CD8-positive, alpha-beta T cell (primary cell): ENCODE measurements at places on chromosomes 5 and 9. TPM values are rescaled to one million over a fixed set of nuclear protein-coding genes. Genes with fewer than 3 reads are reported as not detected.
A peak's percentile ranks its signal among the peaks of the same experiment; 100 is the strongest.

GRCh38 chr5:6545036-6545693 lies 87.7 kb downstream of the NSUN2 start:
- no peak for DNase-seq

GRCh38 chr9:122368642-122369041 lies 2.2 kb upstream of the PTGS1 start:
- DNase-seq, result no peak

- peak; percentile 91 for DNase-seq
These were observed 33.6 kb upstream of the GLIPR2 start for GRCh38 chr9:36102742-36103495.

DNA sequence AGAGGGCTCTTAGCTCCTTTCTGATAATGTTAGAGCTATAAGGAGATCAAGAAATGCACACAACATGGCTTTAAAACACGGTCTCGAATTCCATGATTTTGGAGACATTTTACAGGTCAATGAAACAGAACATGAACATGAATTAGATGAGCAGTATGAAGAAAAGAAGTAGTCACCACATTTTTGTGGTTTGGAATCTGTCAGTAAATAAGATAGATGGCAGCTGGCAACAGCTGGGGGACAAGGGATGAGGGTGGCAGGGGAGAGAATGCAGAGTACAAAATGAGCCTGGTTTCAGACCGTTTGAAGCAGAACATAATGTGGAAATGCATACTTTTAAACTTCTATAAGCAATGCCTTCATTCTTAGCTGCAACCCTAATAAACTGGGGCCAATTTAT lies 107.1 kb downstream of the OXCT1 start:
- no peak for DNase-seq

Gene GRIA1
- total RNA-seq, result not detected

Gene NMUR2
- total RNA-seq, result not detected
